ENCODE measurements at places on chromosomes 1 and 21. TPM values are rescaled to one million over a fixed set of nuclear protein-coding genes. Genes with fewer than 3 reads are reported as not detected.
A peak's percentile ranks its signal among the peaks of the same experiment; 100 is the strongest.

DNA sequence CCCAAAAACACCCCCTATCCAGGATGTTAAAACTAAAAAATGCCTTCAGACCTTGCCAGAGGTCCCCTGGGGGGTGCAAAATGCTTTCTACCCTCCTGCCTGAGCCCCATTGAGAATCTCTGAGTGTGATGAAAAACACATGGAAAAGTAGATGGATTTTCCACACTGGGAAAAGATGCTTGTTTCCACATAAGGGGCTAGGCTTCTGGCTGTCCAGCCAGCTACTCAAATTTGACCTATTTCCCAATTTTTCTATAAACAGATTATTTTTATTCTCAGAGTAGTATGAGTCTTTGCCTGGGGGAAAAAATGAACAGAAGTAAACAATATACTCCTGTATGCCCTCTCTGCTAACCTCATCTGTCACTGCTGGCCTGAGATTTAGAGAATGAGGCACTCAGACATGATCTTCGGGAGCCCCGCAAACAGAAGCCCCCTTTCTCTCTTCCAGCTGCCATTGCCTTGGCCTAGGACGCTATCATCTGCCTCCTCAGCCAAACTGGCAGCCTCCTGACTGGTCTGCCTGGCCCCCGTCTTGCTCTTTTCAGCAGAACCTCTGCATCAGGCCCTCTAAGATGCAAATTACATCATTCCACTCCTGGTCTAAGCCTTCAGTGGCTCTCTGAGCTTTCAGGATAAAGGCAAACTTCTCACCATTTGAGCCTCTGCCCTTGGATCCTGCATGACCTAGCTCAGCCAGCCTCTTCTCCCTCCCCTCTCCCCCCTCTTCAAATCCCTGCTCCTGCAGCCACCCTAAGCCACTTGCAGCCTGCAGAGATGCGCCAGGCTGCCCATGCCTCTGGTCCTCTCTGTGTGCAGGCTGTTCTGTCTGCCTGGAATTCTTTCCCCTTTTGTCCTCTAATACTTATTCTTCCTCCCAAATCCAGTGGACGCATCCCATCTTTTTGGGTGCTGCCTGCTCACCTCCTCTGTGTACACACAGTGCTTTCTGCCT lies 39.7 kb upstream of the TMEM125 start:
- no peak for DNase-seq

Gene MACO1
- total RNA-seq: 10.7 TPM

Gene FAM131C
- 2.1 TPM for total RNA-seq

Gene FAM167B
- 0.95 TPM for total RNA-seq

DNA sequence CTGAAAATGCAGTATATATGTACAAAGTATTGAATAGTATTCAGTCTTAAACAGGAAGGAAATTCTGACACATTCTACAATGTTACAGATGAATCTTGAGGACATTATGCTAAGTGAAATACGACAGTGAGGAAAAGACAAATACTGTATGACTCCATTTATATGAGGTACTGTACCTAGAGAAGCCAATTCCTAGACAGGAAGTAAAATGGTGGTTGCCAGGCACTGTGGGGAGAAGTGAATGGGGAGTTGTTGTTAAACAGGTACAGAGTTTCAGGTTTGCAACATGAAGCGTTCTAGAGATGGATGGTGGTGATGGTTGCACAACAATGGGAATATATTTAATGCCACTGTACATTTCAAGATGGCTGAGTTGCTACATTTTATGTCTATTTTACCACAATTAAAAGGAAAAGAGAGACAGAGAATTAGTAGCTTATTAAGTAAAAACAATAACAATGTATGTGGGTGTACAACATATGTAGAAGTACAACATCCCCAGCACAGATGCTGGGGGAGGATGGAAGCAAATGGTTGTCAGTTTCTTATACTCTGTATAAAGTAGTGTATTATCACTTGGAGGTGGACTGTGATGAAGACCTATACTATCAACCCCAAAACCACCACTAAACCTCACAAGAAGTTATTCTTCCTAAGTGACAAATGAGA lies 3.9 kb upstream of the RAB4A start:
- no peak for DNase-seq

GRCh38 chr1:8410791-8411190 lies 92.9 kb downstream of the SLC45A1 start:
- no peak for DNase-seq

DNA sequence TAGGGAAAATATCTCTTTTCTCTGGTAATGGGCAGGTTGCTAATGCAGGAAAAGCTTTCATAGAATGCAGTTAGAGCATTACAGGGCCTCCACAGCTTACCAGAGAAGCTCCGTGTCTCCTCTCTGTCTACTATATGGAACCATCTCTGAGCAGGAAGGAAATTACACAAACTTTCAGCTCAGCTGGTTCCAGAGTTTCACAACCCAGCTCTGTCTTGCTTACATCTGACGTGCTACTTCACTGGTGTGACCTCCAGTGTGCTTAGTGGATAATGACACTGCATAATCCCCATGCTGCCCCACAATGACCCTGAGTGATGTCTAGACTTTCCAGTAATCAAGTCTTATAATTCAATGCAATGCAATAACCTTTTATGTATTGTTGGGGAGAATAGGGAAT lies 4.3 kb upstream of the FGGY start:
- peak; percentile 42 for DNase-seq

Gene THEMIS2
- total RNA-seq: not detected

Gene KRTAP12-2
- not detected for total RNA-seq

DNA sequence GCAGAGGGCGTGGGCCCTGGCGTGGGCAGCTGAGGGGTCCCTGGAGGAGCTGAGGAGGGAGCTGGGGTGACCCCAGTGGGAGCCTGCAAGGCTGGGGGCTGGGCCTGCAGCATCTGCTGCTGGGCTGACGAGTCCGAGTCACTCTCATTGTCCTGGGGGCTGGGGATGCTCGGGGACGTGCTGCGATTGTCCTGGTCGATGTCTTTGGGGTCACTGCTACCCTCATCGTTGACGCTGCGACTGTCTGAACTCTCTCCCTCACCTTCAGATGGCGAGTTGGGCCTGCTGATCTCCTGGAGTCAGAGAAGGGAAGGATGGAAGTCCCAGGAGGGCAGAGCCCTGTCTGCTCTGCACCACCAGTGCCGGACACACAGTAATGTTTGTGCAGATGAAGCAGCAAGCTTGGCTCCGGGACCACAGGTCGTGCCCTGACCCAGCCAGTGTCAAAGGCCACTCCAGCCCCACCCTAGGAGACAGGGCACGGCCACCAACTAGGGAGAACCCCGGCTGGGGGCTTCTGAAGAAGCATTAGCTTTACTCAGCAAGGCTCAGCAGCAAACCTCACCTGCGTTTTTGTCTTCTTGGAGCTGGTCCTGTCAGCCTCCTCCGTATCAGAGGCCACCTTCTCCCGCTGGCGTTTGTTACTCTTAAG lies 43.4 kb downstream of the SLC45A1 start:
- DNase-seq: no peak

Gene CNKSR1
- 0.26 TPM for total RNA-seq

- DNase-seq: no peak
Observed at GRCh38 chr1:236288620-236288976, 6.8 kb upstream of the ERO1B start.

Gene COL6A1
- 95.1 TPM for total RNA-seq

- peak; percentile 28 for DNase-seq
Observed at GRCh38 chr1:218299416-218299815, 14.3 kb downstream of the RRP15 start.

DNA sequence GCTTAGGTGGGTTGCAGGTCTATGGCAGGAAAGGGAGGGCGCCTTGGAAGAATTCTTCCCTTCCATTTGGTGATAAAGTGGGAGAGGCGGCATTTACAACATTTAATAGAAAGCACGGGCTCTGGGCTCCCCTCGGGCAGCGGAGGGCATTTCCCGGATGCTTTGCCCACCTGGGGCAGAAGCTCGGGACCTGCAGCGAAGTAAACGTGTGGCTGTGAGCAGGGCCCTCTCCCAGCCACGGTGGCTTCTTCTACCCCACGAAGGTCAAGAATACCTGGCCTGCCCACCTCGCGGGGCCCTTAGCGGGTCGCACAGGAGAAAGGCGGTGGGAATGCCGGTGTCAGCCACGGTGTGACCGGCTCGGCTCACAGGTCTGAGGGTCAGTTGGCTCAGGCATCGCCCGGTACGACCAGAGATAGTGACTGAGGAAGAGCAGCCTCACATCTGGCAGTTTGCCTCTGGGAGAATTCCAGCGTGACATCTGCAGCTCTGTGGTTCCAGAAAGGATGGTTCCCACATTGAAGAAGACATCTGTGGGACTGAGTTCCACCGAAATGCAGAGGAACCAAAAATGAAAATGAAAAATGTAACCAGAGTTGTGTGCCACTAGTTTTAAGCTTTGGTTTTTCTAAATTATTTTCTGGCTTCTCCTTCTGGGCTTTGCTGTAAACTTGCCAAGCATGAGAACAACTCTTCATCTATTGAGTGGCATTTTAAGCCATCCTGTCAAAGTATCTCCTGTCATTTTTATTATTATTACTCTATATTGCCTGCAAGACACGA lies 720 bp upstream of the F3 start:
- DNase-seq: peak; percentile 22

Gene ADAMTS5
- not detected for total RNA-seq

DNA sequence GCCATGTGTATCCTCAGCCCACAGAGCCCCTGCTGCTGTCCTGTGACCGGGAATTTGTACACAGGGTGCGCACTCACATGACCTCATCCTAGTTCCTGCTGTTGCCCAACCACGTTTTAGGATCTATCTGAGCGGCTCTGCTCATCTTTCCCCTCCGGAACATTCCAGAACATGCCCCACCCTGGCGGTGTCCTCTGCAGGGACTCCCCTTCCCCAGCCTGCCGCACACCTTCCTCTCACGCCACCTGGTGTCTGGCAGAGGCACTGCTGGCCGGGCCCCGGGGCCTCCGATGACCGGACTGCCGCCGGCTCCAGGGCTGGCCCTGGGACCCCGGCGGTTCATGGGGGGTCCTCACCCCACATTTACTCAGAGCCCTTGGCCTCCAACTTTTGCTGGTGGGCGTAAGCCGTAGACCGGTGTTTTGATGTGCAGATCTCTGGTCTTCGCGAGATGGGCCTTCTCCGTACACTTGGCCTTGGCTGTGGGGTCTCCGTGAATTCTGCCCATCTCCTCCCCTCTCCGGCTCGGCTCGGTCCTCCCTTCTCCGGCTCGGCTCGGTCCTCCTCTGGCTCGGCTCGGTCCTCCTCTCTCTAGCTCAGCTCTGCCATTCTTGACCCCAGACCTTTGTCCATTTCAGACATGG lies 29.5 kb downstream of the ARHGEF16 start:
- DNase-seq: no peak

GRCh38 chr1:209653915-209654351 lies 1.7 kb upstream of the LAMB3 start:
- no peak for DNase-seq

Data from HT1080 (cell line).